ENCODE measurements at places on chromosomes 5 and 9. TPM values are rescaled to one million over a fixed set of nuclear protein-coding genes. Genes with fewer than 3 reads are reported as not detected.

PLPP7 gene
- total RNA-seq: 22.2 TPM

GARNL3 gene
- 3.9 TPM for total RNA-seq

APBA1 gene
- total RNA-seq: 2.4 TPM

NR4A3 gene
- 0.12 TPM for total RNA-seq

SEMA5A gene
- 17.8 TPM for total RNA-seq

FOXD4L5 gene
- total RNA-seq: 0.37 TPM

PCDHB16 gene
- 1.0 TPM for total RNA-seq

TAF1L gene
- not detected for total RNA-seq

TOR1A gene
- total RNA-seq: 32.2 TPM

IGIP gene
- 6.6 TPM for total RNA-seq

ARAP3 gene
- 7.1 TPM for total RNA-seq

ANXA2R gene
- 2.5 TPM for total RNA-seq

PCA3 gene
- not detected for total RNA-seq

CCNJL gene
- 0.39 TPM for total RNA-seq

TMC1 gene
- total RNA-seq: not detected

SPATA6L gene
- total RNA-seq: not detected

SLC25A2 gene
- total RNA-seq: not detected

TPPP gene
- 0.06 TPM for total RNA-seq

SCGB3A1 gene
- total RNA-seq: not detected

PDLIM4 gene
- total RNA-seq: 43.8 TPM

C9orf50 gene
- total RNA-seq: 0.12 TPM

FGF10 gene
- 0.25 TPM for total RNA-seq

SREK1 gene
- total RNA-seq: 16.1 TPM

PGM5 gene
- 1.7 TPM for total RNA-seq

ANKRD20A1 gene
- total RNA-seq: not detected

SEMA6A gene
- 3.2 TPM for total RNA-seq

GRIA1 gene
- total RNA-seq: not detected

PCDHB14 gene
- 2.5 TPM for total RNA-seq

TSC1 gene
- 16.1 TPM for total RNA-seq

CSF2 gene
- total RNA-seq: not detected

TAL2 gene
- not detected for total RNA-seq

DNAI1 gene
- not detected for total RNA-seq

MARVELD2 gene
- not detected for total RNA-seq

CDX1 gene
- total RNA-seq: not detected

HCN1 gene
- not detected for total RNA-seq

ZFP2 gene
- 2.8 TPM for total RNA-seq

LECT2 gene
- total RNA-seq: not detected

CBY3 gene
- not detected for total RNA-seq

SLC45A2 gene
- total RNA-seq: not detected

ZNF484 gene
- 7.7 TPM for total RNA-seq

HACD4 gene
- 1.3 TPM for total RNA-seq

POU5F2 gene
- 0.34 TPM for total RNA-seq

NTNG2 gene
- total RNA-seq: 2.1 TPM

C5orf58 gene
- total RNA-seq: not detected

IFNA21 gene
- not detected for total RNA-seq

ERP44 gene
- total RNA-seq: 16.5 TPM

SARDH gene
- total RNA-seq: 16.3 TPM

CKMT2 gene
- not detected for total RNA-seq

ISL1 gene
- not detected for total RNA-seq

DIRAS2 gene
- total RNA-seq: 1.1 TPM

RAI14 gene
- total RNA-seq: 24.1 TPM

PCDHAC2 gene
- 0.12 TPM for total RNA-seq

FOXD4L4 gene
- not detected for total RNA-seq

EIF4E1B gene
- not detected for total RNA-seq

OR13J1 gene
- total RNA-seq: not detected

CD72 gene
- 3.3 TPM for total RNA-seq

Measured in cardiac ventricle fibroblast (primary cell).